ENCODE measurements at places on chromosomes 1 and 21.

DNA sequence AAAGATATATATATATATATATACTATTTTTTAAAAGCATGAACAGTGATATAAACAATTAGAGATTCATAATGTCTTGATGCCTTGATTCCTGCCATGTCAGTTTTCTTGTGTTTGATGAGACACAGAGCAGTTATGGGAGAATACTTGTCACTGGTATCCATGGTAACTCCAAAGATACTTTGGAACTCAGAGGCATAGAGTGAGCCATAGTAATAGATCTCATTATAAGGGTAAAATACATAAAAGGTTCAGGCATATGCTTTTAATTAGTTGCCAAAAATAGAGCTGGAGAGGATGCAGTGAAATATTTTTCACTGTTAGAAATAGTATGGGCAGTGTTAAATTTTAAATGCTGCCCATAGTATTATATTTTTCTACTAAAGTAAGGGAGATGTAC is 134.1 kb downstream of the SYT14 start:
- peak; percentile 61 for DNase-seq

- DNase-seq, result no peak
Measured at GRCh38 chr1:116808848-116809508, 54.7 kb downstream of the CD2 start.

DNA sequence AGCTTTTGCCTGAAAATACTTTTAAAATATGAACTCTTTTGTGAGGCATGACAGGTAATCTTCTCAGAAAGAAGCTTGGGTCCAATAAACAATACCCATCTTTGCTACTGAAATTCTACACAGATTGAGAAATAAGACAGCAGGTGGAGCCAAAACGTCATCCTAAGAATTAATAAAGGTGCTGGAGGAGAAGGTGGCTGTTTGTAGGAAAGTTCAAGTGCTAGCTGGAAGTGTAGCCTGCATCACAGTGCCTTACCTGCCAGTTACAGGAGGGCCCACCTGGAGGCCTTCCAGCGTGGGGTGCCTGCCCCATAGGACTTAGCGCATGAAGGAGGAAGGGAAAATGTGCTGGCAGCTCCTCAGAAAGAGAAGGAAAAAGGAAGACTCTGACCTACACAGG is 93.7 kb downstream of the TTC3 start:
- no peak for DNase-seq

DNA sequence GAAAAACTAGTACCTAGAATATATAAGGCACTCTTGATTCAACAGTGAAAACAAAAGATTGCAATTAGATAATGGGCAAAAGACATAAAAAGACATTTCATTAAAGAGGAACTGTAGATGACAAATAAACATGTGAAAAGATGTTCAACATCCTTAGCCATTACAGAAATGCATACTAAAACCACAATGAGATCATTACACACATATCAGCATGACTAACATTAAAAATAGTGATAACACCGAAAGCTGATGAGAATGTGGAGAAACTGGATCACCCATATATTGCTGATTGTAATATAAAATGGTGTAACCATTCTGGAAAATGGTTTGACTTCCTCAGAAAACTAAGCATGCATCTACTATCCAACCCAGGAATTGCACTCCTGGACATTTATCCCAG is 340.3 kb downstream of the SEC16B start:
- no peak for DNase-seq

GRCh38 chr1:241181471-241181870 is 175.5 kb downstream of the RGS7 start:
- no peak for DNase-seq

DNA sequence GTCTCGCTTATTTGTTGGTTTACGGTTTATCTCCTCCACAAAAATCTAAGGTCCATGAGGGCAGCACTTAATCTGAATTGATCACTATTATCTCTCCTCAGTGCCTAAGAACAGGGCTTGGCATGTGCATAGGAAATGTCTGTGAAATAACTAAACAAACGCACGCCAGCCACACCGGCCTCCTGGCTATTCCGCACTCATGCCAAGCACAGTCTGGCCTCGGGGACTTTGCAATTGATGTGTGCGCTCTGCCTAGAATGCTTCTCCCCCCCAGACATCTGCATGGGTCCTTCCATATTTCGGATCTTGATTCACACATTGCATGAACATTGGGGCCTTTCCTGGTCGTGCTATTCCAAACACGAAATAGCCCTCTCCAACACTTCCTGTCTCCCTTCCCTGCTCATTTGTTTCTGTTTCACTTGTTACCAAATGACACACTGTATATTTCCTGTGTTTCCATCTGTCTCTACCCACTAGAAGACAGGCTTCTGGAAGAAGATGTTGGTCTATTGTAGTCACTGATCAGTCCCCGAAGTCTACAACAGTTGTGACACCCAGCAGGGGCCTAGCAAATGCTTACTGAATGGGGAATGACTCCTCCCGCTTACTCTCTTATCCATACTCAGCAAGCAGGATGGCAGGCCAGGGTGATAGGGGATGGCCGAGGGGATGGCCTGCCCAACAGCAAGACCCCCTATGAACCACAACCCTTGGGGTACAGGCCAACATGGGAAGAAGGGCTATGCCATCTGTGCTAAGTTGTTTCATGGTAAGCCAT is 93.9 kb downstream of the GLIS1 start:
- no peak for DNase-seq

- peak; percentile 57 for DNase-seq
Measured at GRCh38 chr1:27102707-27103468, 52.0 kb downstream of the SLC9A1 start.

GRCh38 chr1:109762821-109763645 is 690 bp downstream of the EPS8L3 start:
- no peak for DNase-seq

DNA sequence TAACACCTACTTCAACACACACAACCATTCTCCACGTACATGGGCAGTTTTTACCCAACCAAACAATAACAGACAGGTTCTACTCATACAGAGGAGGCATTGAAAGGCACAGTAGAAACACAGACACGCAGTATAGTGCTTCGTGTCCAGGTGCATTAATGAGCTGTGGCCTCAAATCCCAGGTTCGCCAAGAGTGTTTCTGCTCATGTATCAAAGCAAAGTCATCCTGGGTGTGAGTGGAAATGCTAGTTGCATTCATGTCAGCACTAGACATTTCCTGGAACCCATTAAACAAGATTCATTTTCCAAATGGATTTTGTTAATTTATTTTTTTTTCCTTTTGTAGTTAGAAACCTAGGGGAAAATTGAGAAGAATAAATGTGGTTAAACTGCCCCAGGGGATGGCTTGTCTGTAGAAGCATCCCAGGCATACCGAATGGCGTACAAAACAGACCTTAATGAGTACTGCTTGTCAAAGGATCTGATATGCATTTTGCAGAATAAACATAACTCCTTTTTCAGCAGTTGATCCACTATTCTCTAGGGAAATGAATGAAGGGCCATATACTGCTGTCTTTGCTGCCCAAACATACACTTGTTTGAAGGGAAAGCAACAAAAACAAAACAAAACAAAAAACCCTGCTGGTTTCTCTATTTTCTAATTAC is 298.6 kb upstream of the ST6GALNAC5 start:
- no peak for DNase-seq

GRCh38 chr1:20069874-20070273 is at the start of gene PLA2G5:
Gene PLA2G5 (plus strand): TSS chr1:20070194. CDS start chr1:20084831, 14,637 bp downstream.
- no peak for DNase-seq

DNA sequence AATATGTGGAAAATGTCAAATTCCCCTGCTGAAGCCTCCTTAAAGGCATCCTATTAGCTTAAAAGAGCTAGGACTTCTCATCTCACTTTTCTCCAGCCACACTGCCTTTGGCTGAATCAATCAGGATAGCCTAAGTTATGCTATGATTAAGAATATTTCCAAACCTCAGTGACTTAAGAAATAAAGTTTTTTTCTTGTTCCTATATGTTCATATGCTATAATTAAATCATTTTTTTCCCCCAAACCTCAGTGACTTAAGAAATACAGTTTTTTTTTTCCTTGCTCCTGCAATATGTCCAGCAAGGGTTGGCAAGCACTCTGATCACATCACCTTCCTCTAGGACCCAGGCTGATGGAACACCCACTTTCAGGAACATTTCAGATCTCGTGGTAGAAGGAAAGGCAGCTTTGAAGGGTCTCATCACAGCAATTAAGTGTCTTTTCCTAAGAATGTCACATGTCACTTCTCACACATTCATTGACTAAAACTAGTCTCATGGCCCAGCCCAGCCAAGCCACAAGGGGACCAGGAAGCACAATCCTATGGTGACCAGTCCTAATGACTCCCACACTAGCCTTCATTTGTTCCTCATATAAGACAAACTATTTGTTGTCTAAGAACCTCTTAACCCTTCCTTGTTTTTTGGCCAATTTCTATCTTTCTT is 6.3 kb upstream of the JUN start:
- no peak for DNase-seq

- peak; percentile 24 for DNase-seq
Measured at GRCh38 chr1:240806200-240806745, 194.3 kb upstream of the GREM2 start.

GRCh38 chr1:198106011-198106410 is 50.8 kb upstream of the NEK7 start:
- DNase-seq, result no peak

DNA sequence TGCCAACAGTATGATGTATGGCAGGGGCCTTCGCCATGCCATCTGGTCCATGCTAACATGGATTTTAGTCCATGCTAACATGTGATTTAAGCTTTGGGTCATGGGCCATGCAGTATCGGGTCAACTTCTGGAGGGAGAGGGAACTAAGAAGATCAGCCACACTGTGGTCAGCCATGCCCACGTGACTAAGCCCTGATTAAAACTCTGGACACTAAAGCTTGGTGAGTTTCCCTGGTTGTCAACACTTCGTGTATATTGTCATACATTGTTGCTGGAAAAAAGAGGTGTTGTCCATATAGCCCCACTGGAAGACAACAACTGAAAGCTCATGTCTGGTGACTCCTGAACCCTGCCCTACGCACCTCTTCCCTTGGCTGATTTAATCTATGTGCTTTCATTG is 90.5 kb downstream of the SUSD4 start:
- DNase-seq, result no peak

- DNase-seq, result no peak
Measured at GRCh38 chr1:109887884-109888283, 22.8 kb upstream of the CSF1 start.

GRCh38 chr1:39525366-39526165 is 34.1 kb downstream of the BMP8A start:
- no peak for DNase-seq

GRCh38 chr1:15343729-15344128 is 66.0 kb upstream of the EFHD2 start:
- DNase-seq, result peak; percentile 60

DNA sequence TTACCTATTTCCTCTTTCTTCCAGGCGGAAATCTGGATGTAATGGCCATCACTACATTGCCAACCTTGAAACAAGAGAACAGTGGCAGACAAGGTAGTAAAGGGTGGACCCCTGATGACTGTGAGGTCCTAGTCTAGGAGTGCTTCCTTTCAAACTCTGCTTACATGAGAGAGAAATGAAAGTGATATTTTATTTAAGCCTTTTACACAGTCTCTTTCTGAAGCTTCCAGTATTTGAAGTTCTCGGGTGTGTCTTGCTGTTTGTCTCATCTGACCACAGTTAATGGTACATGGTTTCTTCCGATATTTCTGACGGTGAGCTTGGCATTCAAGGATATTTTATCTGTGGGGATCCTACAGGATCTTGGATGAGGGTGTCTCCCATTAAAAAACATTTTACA is 215.2 kb downstream of the SLC45A1 start:
- no peak for DNase-seq

DNA sequence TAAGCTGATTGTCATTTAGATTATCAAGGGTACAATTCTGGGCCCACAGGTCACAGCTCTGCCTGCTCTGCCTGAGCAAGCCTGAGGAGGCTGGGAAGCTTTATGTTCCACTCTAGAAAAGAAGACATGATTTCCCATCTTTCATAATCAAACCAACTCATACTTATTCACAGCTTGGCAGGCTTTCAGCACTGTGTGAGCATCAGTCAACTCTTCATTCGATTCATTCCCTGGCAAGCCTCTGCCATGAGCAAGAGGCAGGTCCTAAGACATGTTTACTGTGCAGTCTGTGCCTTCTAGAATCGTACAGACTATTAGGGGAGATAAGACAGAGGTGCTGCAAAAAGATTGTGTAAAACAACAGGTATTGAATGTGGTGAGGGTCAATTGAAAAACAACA is 24.5 kb upstream of the KIRREL1 start:
- peak; percentile 88 for DNase-seq

GRCh38 chr1:24414775-24415333 is 748 bp upstream of the NIPAL3 start:
- DNase-seq, result no peak

Data from fibroblast of skin of scalp (primary cell).